HS-5 (cell line): ENCODE measurements at places on chromosomes 6 and 20.

- no peak for DNase-seq
Observed at GRCh38 chr6:130426066-130426721, 60.4 kb downstream of the TMEM200A start.

DNA sequence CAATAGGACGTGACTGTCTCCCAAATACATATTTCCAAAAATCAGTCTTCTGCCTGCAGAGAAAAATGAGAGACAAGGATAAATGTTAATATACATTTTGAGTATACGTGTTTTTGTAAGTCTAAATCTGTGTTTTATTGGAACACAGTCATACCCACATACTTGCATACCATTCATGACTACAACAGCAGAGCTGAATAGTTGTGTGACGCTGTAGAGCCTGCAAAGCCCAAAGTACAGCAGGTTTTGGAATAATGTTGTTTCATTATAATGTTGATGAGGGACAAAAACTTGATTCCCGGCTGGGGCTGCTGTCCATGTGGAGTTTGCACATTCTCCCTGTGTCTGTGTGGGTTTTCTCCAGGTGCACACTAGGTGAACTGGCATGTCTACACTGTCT lies 23.8 kb upstream of the FBXO9 start:
- no peak for DNase-seq

DNA sequence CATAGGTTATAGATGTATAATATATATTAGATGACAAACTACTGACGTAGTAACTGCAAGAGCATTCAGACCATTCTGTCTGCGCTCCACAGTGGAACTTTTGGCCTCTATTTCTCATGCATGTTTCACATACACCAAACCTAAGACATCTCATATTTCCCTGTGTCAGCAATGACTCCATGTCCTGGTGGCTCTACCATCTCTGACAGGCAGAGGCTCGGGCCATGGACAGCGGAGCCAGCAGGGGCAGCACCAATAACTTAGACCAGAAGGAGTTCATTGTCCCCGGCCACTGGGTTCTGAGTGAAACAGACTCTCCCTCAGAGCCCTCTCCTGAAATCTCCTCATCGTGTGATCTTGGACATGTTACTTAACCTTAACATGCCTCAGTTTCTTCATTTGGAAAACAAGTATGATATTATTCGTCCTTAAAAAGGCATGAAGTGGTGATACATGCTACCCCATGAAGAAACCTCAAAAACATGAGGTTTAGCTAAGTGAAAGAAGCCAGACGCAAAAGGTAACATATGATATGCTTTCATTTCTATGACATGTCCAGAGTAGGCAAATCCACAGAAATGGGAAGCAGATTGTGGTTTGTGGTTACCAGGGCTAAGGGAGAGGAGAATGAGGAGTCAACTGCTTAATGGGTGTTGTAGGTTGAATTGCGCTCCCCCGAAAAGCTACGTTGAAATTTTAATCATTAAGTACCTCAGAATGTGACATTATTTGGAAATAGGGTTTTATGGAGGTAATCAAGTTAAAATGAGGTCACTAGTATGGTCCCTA lies 564.0 kb upstream of the JARID2 start:
- DNase-seq = no peak

GRCh38 chr6:39330476-39330875 lies 8.0 kb upstream of the KCNK16 start:
- DNase-seq = no peak

DNA sequence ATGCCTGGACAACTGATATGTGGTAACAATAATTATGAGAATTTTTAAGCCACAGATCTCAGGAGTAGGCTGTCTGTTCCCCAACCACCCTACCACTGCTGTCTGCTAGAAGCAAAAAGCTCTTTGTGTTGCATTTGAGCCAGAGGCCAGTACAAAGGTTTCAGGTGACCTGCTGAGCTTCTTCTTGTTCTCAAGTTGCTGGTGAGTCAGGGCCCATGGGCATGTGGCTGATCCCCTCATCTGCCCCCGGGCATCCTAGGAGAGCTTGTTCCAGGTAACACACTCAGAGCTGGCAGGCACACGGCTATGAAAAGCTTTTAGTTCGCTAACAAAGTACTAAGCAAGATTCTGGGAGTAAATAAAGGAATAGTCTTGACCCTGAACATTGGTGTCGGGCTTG lies 285.3 kb downstream of the CDC5L start:
- DNase-seq = no peak

GRCh38 chr20:58344741-58345140 lies 35.2 kb downstream of the RAB22A start:
- DNase-seq = no peak

DNA sequence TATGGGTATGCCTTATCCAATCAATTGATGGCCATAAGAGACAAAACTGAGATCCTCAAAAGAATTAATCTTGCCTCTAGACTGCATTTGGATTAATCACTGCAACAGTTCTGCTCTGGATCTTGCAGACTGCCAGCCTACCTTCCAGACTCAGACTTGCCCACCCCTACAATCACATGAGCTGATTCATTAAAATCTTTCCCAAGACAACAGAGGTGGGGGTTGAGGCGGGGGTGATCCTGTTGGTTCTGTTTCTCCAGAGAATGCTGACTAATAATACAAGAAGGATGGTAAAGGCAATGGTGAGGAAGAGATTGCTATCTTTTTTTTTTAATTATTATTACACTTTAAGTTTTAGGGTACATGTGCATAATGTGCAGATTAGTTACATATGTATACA lies 43.7 kb upstream of the MEI4 start:
- DNase-seq = no peak

- DNase-seq = no peak
Observed at GRCh38 chr6:437037-437392, 45.5 kb downstream of the IRF4 start.

- DNase-seq = peak; percentile 61
Observed at GRCh38 chr6:130494729-130495128, 128.9 kb downstream of the TMEM200A start.

DNA sequence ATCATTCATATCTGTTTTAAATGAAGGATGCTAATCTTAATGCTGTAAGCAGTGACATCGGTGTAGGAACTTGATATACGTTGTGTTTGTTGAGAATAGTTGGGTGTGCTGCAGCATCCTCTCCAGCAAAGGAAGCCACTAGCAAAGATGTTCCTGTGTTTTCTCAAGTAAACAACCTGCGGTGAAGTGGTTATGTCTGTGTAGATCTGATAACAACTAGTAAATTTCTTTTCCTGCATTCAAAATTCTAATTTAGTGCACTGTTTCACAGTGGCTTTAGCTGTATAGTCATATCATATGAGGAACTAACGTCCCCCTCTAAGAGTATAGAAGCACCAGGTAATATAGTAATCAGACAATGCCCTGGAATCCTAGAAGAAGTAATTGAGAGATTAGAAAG lies 38.7 kb downstream of the NCOA7 start:
- DNase-seq = no peak

DNA sequence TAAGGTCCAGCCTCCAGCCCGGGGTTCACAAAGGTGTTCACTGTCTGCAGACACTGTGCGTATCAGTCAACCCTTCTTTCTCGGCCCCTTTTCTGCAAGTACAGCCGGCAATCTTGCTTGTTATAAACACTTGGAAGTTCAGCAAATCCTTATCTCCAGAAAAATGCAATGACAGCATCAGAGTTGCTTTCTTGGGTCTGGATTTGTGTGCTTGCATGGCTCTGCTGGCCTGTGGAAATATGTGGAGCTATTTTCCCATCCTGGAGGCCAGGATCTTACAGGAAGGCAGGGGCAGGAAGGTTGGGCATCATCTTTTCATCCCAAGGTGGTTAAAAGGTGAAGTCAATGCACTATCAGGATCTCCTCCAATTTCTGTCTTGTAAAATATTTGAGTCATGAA lies 100.3 kb downstream of the SMOC2 start:
- DNase-seq = no peak

GRCh38 chr6:134161041-134161440 lies 108.6 kb upstream of the SLC2A12 start:
- DNase-seq = no peak

- DNase-seq = peak; percentile 18
Observed at GRCh38 chr6:147311218-147311617, 107.0 kb downstream of the STXBP5 start.

DNA sequence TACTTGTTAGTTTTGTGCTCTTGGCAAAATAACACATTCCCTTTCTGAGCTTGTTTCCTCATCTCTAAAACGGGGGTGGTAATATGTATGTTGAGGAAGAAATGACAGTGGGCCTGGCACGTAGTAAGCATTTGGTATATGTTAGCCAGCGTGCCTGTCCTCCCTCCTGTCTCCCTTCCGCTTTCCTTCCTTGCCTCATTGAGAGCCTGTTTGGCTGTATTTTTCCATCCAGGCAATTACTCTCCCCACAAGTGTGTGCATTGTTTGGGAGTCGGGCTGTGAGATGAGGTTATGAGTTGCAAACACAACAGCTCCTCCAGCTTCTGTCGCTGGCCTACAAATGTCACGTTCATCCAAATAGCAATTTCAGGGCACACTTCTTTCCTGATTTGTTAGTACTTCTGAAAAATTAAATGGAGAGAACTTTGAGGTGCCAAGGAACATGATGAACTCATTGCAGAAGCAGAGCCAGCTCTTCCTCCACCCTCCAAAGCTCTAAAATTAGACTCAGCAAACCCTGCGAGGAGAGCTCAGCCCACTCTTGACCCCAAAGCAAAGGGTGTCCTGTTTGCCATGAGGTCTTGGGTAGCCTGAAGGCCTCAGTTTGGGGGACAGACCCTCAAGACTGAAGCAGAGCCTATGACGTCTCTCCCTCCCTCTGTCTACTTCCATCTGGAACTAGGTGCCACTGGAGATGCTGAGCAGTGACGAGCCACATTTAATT lies 50.7 kb upstream of the TOX2 start:
- DNase-seq = no peak

- peak; percentile 60 for DNase-seq
Observed at GRCh38 chr6:148223424-148223842, 119.2 kb upstream of the SASH1 start.

DNA sequence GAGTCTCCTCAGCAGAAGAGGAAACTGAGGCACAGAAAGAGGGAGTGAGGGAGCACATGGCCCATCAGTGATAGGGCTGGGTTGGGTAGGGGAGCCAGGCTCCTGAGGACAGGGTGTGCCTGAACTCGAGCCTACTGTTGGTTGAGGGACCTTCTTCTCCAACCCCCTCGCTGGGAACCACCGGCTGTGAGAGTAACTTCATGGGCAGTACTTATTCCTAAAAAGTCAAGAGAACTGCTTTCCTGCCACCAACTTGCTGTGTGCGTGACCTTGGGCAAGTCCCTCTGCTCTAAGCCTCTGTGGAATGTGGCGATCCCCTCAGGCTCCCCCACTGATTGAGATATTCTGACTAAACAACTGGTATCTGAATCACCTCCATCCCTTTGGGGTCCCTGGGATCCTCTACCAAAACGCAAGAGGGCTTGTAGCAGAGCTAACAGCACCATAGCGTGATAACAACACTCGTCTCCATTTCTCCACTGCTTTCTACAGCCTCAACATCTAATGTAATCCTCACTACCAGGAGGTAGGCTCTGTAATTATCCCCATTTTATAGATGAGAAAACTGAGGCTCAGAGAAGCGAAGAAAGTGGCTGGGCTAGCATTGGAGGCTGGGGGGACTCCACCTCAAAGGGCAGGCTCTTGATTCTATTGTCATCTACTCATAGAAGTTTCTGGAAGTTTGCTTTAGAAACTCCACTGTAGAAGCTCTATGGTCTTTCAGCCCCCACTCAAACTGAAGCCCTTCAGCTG lies 76.0 kb downstream of the JPH2 start:
- no peak for DNase-seq

DNA sequence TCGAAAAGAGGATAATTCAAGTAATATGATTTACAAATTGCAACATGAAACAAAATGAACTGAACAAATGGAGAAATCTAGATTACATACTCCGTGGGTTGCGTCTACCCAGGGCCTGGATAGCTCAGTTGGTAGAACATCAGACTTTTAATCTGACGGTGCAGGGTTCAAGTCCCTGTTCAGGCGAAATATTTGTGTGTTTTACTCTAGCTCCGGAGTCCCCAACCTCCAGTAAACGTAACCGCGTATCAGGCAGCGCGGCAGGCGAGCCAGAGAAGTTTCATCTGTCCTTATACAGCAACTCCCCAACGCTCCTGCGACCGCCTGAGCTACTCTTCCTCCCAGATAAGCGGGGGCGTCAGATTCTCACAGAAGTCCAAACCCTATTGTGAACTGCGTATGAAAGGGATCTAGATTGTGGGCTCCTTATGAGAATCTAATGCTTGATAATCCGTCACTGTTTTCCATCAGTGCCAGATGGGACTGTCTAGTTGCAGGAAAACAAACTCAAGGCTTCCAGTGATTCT lies 176.1 kb downstream of the TRIM27 start:
- DNase-seq = peak; percentile 35

- peak; percentile 29 for DNase-seq
Observed at GRCh38 chr6:122609881-122610689, at the start of gene PKIB. Gene PKIB, plus strand, starts transcription at chr6:122610405. Its CDS starts 107,390 bp downstream, at chr6:122717795.

DNA sequence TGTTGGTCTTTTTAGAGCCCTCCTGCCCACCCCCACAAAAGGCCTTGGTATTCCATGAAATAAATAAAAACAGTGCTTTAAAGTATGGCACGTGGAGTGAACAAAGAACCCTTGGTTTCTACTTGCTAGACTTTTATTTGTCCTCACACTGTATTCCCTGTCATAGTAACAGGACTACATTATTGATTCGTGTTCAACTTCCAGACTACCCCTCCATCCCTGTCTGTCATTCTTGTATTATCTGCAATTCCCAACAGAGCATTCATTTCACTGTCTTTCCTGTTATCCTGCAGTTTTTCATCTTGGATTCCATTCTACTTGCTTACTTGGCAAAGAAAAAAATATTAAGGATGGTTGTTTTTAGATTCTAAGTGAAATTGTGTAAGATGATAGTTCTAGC lies 307.4 kb upstream of the CNR1 start:
- DNase-seq = no peak

GRCh38 chr6:25519856-25520255 lies 132.2 kb upstream of the SCGN start:
- DNase-seq = no peak

GRCh38 chr6:53062169-53062539 lies 3.0 kb upstream of the FBXO9 start:
- DNase-seq = no peak

GRCh38 chr6:40444811-40445210 lies 142.4 kb downstream of the LRFN2 start:
- DNase-seq = no peak

GRCh38 chr6:126172131-126172530 lies 167.8 kb upstream of the CENPW start:
- no peak for DNase-seq

- DNase-seq = peak; percentile 23
Observed at GRCh38 chr6:593139-593906, 63.6 kb downstream of the HUS1B start.
